ENCODE measurements at places on chromosomes 6 and 20. TPM values are rescaled to one million over a fixed set of nuclear protein-coding genes. Genes with fewer than 3 reads are reported as not detected.

The STX11 gene
- 2.2 TPM for total RNA-seq

The MOXD1 gene
- 12.5 TPM for total RNA-seq

The FRK gene
- 1.9 TPM for total RNA-seq

The PTGIS gene
- total RNA-seq: 18.4 TPM

The ETV7 gene
- total RNA-seq: 0.61 TPM

The CAP2 gene
- total RNA-seq: 9.0 TPM

GRCh38 chr6:113486199-113486598 is 370.9 kb upstream of the MARCKS start:
- no peak for DNase-seq

DNA sequence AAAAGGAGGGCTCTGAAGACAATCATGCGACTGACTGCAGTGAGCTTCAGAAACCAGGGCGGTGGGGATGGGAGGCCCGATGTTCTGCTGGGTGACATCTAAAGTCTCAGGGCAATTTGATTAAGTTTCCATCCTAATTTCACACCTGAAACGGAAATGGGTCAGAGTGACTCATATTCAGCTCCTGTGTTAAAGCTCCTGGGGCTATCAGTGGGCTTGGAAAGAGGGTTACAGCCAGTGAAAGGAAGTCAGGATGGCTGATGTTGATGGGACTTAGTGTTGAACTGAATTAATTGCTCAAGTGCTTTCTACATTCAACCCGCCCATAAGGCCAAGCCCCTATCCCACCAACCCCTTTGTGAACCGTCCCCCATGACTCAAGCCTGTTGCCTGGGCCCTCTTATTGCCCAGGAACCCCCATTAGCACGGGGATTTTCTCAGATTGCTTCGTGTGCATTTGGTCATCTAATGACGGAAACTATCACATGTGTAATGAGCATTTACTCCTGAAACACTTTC is 47.1 kb upstream of the TBC1D7 start:
- DNase-seq: no peak

DNA sequence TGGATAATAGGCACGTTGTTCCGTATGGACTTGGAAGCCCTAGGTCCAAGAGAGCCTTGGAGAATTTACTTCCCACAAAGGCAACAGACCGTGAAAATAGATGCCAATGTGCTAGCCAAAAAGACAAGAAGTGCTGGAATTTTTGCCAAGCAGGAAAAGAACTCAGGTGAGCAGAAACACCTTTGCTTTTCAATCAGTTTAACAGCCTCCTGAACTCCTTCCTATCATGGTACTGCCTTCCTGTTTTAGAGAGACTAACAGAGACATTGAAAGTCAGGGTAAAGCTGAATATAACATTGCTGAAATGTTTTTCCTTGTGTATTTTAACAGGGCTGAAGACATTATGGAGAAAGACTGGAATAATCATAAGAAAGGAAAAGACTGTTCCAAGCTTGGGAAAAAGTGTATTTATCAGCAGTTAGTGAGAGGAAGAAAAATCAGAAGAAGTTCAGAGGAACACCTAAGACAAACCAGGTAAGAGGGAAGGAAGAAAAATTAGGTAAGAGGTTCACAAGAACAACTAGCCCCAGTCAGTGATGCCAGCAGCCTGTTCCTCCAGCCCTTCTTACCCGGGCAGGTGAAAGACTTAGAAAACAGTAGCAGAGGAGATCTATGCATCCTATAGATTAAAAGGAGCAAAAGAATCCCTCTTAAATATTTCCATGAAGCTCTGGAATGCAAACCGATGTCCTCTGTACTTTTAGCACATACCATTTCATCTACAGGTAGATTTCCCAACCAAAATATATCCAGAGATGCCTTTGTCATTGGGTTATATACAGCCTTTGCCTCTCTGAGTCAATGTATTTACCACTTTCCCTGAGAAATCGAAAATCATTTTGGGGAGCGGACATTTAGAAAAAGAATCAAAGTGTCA is 4.0 kb downstream of the EDN1 start:
- no peak for DNase-seq

GRCh38 chr6:13357551-13358075 is 29.3 kb upstream of the TBC1D7 start:
- DNase-seq: no peak

DNA sequence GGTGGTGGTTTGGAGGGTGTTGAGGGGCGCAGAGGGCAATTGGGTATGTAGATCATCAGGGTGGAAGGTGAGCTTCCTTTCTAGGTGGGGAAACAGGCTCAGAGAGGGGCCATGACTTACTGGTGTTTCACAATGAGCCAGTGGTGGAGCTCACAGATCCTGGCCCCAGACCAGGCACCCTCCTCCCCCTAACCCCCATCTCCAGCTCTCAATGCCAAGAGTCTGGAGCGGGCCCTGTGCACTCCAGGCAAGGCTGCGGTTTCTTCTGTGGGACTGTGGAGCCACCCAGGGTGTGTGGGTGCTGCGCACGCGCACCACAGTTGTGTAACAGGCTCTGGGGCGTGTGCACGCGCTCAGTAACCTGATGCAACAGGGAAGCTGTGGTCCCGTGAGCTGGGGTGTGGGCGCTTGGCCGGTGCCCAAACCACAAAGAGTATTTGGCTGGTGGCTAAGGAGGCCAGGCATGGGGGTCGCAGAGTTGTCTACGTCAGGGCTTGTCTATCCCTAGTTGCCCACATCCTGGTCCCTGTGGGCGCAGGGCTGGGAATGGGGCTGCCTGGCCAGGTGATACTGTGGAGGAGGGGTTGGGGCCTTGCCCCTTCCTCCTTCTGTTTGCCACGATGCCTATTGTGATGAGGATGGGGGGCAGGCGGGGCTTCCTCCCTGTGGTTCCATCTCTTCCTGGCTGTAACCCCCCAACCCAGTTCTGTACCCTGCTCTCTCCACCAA is 37.5 kb upstream of the MRPS18A start:
- DNase-seq: no peak

GRCh38 chr6:91483415-91484105 is 896.7 kb upstream of the MAP3K7 start:
- DNase-seq: no peak

DNA sequence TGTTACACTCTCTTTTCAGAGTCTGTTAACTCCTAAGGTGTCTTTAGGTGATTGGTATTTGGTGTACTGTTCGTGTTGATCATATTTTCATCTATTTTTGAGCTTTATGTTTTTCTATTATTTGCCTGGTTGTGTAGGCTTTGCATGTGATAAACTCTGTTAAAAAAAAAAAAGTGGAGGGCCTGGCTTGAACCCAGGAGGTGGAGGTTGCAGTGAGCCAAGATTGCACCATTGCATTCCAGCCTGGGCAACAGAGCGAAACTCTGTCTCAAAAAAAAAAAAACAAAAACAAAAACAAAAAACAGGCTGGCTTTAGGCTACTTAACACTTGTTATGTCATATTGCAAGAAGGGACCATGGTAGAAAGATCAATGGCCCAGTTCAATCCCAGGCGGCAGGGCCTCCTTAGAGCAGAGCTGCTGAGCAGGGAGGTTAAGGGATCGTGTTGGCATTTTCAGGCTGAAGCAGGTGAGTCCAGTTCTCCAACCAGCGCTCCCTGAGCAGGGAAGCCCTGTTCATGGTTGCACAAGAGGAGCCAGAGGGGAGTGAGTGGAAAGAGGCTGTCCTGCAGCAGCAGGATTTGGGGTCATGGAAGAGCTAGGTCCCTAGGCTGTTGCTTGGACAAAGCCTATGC is 8.5 kb downstream of the PYGB start:
- no peak for DNase-seq

Measured in spinal cord (tissue), 10 donors.